Activated T-cell treated with anti-CD3 and anti-CD28 coated beads, Interleukin-2, amount 50 U/mL, for 4 hours (primary cell): ENCODE measurements at places on chromosomes 13 and 19.
A peak's percentile ranks its signal among the peaks of the same experiment; 100 is the strongest.

DNA sequence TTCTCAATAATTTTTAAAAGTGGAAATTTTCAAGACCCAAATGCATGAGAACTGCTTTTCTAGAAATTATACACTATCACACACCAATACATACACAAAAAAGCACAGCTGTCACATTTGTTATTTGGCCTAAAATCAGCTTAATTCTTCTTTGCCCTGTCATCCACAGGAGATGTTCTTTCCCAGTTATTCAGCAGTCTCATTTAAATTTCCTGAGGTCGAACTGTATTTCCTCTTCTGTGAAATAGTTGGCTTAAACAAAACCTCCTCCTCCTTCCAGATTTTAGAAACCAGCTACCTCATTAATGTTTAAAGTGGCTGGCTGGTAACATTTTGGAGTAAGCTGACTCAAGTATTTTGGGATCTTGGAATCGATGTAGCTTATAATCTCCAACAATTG lies 39.1 kb downstream of the SMAD9 start:
- no peak for DNase-seq

DNA sequence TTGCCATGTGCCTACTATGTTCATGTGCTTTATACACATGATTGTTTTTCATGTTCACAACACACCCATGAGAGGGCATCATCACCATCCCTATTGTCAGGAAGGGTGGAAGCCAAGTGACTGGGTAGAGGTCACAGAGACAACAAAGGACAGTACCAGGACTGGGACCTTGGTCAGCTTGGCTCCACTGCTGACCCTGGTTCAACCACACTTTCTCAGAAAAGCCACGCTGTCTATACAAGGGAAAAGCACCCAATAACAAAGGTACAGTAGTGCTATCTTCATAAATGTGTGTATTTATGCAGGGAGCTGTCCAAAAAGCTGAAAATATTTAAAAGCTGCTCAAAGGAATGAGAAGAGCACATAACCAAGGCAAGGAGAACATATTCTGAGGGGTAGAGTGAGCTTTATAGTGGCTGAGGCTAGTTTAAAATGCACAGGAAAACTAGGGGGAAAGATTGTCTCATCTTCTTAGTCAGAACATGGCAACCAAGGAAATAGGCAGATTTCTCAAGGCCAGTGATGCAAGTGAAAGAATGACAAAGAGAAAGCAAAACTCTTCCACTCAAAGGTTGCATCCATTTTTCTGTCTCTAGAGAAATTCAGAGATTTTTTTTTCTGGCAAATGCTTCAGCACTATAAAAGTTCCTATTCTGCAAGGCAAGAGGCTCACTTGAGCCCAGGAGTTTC lies 415.0 kb downstream of the FOXO1 start:
- no peak for DNase-seq

DNA sequence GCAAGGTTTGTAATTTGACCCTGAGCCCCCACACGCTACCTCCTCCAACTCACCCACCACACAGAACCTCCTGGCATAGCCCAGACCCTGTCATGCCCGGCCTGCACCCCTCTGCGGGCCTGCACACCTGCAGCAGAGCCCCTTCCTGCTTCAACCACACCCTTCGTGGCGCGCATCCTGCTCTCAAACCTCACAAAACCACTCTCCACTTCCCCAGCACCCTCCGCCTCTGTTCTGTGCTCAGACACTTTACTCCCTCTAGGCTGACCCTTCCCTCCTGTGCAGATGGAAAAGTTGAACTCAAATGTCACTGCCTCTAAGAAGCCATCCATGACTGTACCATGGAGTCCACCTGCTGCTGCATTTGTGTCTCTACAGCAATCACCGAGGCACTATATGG lies 28.5 kb downstream of the FAAP24 start:
- DNase-seq: no peak

DNA sequence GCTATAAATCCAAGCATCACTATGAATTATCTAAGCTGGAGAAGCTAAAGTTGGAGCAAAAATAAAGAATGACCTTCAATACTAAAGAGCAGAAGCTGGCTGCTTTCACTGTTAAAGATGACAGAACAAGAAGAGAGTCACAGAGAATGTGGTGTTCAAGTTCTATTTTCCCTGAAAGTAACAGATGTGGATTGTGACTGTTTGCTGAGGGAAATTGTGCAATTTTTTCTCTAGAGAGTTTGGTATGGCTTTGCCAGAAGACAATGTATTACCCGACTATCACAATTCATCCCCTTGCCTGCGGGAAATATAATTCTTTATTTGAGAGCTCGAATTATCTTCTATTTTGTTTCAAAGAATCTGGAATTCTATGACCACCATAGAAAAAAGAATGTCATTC lies 83.1 kb downstream of the TNFSF13B start:
- DNase-seq: no peak

GRCh38 chr13:28544026-28544425 lies 49.1 kb upstream of the FLT1 start:
- DNase-seq: no peak

DNA sequence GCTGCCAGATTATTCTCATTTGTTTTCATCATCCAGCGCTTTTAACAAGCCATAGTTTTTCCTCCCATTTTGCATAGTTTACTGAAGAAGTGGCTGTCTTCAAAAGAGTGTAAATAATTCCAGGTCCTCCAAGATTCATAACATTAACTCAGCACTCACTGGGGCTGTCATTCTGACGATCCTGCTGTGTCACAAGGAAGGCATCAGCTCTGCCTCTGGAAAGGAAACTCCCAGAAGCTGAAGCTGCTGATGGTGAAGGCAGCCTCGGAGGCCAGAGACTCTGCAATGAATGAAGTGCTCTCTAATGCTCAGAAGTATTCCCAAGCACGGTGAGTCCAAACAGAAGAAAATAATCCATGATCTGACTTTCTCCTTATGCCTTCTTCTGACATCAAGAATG lies 60.0 kb downstream of the FLT1 start:
- DNase-seq: no peak

DNA sequence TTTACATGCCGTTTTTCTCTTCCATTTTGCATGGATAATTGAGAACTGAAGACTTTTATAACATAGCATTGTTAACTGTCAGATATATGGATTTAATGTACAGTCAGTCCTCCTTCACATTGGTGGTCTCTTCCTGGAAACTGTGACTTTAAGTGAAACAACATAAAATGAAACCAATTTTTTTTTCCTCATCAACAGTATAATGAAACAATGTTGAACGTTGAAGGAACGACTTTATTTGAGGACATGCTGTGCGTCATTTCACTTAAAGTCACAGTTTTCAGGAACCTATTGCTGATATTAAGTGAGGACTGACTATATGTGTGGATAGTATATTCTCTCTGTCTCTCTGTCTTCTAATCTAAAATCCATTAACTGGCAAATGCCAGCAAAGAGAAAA lies 54.8 kb downstream of the COG3 start:
- DNase-seq: no peak

GRCh38 chr19:10812902-10813404 lies 23.1 kb downstream of the TMED1 start:
- DNase-seq: no peak

DNA sequence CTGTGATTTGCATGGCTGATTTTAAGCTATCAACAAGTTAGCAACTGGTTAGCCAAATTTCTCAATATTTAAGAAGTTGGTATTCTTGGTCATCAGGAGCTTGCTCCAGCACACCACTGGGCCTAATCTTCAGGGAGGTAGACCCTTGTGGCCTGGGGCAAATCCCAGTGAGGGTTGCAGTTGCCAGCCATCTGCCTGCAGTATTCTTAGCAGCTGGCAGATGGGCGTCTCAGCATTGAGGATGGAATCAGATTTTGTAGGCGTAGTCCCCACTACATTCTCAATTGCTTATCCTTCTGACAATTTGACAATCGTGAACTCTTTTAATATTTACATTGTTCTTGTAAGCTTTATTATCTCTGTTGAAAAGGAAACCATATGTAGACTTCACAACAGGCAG lies 1266.2 kb downstream of the SLITRK5 start:
- DNase-seq: no peak

DNA sequence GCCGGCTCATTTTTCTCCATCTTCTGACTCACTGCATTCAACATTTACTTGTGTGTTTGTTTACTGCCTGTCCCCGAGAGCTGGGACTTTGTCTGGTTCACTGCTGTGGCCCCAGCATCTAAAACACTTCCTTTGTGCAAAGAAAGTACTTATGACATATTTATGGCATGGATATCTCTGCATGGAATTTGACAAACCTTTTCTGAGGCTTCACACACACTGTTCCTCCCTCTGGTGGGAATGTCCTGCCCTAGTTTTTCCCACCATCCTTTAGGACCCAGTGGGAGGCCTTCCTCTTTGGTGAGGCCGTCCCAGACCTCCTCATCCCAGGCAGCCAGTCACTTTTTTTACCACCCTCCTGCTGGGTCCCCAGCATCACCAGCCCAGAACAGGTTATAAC lies 1.4 kb upstream of the SRRM5 start:
- no peak for DNase-seq

GRCh38 chr13:77397636-77398035 lies 70.7 kb upstream of the MYCBP2 start:
- no peak for DNase-seq

- DNase-seq: peak; percentile 66
Observed at GRCh38 chr13:19864746-19865309, 1.4 kb upstream of the ZMYM5 start.

DNA sequence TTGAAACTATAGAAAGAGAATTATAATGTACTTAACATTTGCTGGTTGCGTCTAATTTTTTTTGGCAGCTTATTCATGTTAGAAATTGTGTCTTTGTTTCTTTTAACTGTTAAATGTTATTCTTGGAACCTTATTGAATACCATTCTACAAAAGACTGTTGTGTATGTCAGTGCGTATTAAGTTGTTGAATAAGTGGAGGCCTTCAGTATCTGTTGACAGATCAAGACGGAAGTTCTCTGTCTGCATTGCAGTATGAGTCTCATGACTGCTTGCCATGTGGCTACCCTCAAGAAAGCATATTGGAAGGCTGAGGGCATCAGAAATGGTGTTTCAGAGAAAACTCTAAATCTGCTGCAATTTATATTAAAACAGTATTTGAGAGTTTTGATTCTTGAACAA lies 8.5 kb downstream of the UBA2 start:
- no peak for DNase-seq

- DNase-seq: no peak
Observed at GRCh38 chr19:3833578-3834348, 35.1 kb downstream of the ZFR2 start.
